OCI-LY7 (cell line): ENCODE measurements at places on chromosomes 4 and X.

DNA sequence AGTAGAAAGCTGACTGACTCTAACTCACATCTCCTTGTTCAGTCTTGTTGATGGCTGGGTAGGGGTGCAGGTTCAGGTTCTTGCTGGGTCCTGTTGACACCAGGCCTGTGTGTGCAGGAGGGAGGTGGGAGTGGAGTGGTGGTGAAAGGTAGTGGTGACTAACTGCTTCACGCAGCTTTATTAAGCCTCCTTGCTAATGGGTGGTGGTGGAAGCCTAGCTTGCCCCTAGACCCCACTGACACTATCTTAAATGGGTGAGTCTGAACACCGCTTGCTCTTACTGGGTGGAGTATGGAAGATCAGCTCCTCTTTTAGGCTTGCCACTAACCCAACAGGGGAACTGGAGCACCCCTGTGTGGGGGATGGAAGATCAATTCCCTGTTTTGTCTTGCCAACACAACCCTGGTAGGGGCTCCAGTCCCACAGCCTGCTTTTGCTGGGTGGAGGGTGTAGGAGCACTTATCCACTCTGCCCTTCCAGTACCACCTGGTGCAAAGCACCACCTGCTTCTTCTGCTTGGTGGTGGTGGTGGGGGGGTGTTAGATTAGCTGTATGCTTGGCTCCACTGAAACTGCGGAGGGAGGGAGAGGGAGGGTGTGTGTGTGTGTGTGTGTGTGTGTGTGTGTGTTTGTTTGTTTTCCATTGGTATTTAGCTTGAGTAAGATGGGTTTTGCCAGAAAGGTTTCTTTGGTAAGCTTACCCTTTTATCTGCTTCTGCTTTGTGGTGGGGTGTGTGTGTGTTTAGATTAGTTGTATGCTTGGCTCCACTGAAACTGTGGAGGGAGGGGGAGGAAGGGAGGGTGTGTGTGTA, 25.6 kb downstream of the KDM6A start:
- DNase-seq, result peak; percentile 33

DNA sequence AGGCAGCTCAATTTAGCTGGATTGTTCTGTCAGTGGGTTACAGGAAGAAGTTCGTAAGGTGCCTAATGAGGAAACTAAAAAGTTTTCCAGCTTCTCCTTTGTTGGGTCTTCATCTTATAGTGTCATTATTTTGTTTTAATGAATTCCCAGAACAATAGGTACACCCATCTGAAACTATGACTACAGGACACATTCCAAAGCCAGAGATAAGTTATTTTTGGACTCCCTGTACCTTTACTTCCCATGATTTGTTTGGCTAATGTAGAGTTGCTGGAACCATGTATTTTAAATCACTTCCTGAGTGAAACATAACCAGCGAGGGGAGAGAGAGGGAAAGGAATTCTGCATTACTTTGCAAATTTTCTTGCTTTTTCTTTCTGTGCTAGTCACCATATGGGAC, 114.0 kb downstream of the CLCN5 start:
- DNase-seq, result no peak

GRCh38 chr4:185534866-185535611, at the start of gene PDLIM3:
TSS of gene PDLIM3 (minus strand) at chr4:185535507. CDS start at chr4:185535434, 73 bp downstream.
- no peak for DNase-seq

DNA sequence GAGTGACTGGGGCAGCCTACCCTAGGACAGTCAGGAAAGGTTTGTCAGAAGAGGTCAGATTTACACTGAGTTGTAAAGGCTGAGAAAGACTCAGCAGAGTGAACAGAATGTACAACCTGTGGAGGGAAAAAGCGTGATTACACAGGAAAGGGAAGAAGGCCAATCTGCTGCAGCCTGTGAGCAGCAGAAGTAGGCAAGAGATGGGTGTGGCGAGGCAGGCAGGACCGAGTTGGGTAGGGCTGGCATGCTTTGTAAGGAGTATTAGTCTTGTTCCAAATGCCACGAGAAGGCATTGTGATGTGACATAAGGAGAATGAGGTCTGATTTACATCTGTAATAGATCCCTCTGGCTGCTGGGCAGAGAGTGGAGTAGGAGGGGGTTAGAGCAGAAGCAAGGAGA, 12.6 kb downstream of the SGMS2 start:
- no peak for DNase-seq

DNA sequence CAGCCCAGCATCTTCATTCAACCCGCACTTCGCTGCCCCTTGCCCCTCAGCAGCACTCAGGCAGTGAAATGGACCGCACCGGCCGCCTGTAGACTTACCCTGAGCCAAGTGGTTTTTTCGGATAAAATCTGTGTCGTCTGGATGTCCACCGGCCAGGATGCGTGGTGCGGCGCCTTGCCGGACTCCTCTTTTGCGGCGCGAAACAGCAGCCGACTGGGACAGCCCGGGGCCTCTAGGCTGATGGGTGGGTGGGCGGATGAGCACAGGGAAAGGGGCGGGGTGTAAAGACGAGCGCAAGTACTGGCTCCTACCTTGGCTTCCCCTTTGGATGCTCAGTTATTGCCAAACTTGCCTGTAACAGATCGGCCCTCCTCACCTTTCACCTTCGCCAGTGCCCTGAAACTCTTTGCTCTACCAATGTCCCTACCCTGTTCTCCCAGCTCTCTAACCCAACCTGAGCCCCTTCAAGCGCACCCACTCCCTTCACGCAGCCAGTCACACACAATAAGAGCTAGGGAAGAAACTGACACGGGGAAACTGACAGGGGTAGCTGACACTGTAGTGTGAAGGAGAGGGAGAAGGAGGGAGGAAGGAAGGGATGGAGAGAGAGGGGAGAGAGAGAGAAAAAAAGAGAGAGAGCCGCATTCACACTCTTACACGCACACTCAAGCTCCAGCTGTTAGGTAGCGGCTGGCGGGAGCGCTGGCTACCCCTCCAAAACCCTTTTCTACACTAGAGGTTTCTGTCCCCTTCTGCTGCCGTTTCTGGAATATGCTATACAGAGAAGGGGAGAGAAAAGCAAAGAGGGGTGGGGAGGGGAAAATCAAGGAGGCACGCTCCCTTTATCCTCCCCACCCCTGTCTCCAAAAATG, 559 bp downstream of the TRPC5 start:
- DNase-seq, result no peak

DNA sequence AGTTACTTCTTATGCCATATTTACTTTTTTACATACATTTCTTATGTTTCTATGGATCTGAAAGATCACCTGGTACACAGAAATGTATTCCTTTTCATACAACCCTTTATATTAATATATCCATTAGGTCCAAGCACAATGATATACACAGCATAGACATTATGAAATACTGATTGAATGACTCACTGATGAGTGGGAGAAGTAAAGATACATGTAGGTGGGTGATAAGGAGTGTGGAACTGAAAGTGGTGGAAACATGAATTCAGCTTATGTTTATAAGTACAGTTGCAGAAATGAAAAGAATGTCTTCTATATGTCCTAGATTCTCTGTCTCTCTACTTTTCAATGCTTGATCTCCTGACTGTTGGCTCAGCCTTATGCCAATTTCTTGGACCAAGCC, 87.9 kb downstream of the YIPF7 start:
- no peak for DNase-seq

- no peak for DNase-seq
Measured at GRCh38 chrX:10702031-10702430, 81.6 kb upstream of the MID1 start.

- no peak for DNase-seq
Measured at GRCh38 chrX:133495464-133496391, 80.4 kb upstream of the GPC4 start.

GRCh38 chr4:25494166-25494565, 117.1 kb downstream of the ANAPC4 start:
- DNase-seq, result no peak

- DNase-seq, result peak; percentile 47
Measured at GRCh38 chr4:167622481-167623240, 388.4 kb upstream of the SPOCK3 start.

GRCh38 chrX:136549226-136549625, 17.2 kb downstream of the VGLL1 start:
- DNase-seq, result no peak

GRCh38 chrX:123487236-123487635, 245.6 kb downstream of the THOC2 start:
- DNase-seq, result no peak

DNA sequence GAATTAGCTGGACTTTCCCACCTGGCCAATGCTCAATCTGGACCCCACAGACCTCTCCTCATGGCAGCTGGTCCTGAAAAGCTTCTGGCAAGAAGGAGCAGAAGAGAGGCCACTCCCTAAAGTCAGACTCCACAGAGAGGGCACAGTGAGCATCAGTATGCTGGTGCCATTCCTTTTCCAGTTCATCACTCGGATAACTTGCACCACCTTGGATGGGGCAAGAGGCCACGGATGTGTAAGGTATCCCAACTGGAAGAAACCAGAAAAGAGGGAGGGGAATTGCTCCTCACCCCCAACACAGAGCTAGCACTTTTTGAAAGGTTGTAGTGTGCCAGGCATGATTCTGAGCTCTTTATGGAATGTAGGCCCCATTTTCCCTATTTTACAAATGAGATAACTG, 85.9 kb downstream of the STK32B start:
- DNase-seq, result no peak

GRCh38 chr4:8063974-8064563, 94.5 kb downstream of the ABLIM2 start:
- DNase-seq, result no peak

GRCh38 chrX:121093011-121093410, 45.6 kb downstream of the GLUD2 start:
- DNase-seq, result no peak

DNA sequence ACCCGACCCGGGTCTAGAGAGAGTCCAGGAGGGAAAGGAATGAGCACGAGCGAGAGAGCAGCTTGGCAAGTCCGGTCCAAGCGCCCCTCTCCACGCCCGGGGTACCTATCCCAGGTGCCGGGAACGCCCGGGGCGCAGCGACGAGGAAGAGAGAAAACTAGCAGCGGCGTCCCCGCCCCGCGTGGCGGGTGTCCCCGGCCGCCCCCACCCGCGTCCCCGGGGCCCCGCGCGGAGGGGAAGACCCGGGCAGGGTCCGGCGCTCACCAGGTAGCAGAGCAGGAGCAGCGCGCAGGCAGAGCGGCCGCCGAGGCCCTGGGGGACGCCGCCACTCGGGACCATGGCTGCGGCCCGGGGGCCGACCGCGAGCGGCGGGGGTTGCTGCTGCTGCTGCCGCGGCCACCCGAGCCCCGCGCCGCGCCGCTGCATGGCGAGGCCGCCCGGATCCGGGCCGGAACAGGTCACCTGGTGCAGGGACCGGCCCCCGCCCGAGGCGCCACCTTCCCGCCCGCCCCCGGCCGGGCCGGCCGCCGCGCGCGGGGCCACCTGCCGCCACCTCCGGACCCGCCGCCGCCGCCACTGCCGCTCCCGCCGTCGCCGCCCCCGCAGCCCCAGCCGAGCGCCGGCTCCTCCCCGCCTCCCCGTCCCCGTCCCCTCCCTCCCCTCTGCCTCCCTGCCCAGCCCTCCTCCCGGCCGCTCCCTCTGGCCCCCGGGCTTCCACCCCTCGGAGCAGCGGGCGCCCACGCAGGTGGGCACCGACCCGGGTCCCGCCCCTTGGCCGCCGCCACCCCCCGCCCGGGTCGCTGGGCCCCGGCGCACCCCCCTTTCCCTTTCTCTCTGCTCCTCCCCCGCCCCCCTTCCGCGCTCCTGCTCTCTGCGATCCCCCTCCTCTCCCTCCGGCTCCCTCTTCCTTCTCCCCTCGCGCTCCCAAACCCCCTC, at the start of gene SEL1L3:
TSS of gene SEL1L3 (minus strand) at position 578 of the 936 bp plus-strand sequence. CDS start at position 426, 152 bp downstream.
- DNase-seq, result peak; percentile 67

DNA sequence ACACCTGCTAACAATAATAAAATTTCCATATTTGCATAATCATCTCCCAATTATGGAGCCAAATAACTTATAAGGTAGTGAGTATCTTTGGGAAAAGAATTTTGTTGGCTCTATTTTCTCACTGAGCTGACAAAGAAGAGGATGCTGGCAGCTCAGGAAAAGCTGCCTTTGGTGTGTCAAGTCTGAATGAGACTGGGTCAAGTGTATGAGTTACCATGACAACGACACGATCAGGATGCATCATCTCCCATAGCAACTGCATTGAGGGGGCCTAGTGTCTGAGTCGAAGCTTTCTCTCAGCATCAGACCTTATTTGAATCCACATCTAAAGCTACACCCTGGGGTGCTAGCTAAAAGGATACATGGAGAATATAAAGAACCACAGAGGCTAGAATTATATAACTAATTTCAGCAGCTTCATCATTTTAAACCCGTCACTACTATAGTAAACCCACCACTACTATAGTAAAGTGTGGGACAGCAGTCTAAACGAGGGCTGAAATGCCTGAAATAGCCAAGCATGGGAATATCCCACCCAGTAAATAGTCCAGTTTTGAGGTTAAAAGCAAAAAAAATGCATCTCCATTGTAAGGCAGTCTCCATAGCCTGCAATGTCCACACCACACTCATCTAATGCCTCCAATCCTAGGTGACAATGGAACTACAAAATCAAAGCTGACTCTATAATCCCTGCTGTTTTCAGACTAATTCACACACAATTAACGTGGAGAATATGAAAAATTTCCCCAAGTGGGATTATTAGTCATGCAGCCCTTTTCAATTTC, 16.0 kb downstream of the GSPT2 start:
- no peak for DNase-seq

DNA sequence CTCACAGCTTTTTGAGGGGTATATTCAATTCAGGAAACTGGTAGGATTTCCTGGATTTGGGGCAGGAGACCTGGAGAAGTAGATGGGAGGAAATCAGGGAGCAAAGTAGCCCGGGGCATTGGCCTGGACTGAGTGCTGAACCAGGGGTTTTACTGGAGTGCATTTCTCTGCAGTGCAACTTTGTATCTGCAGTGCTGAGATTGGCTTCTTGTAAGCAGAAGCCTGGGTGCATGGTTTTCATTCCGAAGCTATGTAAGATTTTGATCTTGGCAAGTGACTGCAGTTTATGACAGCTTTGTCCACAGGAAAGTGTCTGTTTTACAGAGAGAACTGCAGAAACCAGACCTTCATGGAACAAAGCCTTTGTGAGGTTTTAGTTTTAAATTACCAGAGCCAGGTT, 158.3 kb downstream of the SPCS3 start:
- no peak for DNase-seq

- DNase-seq, result no peak
Measured at GRCh38 chrX:10045327-10046000, 78.3 kb downstream of the CLDN34 start.

DNA sequence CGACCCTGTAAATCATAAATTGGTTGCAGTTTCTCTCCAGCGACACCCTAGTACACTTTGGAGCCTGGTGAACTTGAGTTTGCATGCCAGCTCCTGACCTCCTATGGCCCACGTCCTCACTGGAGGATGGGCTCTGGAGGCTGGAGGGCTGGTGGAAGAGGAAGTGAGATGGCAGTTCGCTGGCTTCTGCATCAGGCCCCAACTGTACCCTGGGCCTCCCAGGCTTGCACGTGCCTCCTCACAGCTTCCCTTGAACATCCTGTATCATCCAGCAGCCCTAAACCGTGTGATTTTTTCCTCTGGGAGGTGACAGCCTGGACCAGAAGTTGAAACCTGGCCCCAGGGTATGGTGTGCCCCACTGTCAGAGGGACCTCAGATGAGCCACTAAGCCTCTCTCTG, 78.5 kb downstream of the HTRA3 start:
- peak; percentile 13 for DNase-seq
